NCI-H446 treated with DMSO at 0.1 percent for 48 hours (cell line): ENCODE measurements at places on chromosomes 6 and 20.

DNA sequence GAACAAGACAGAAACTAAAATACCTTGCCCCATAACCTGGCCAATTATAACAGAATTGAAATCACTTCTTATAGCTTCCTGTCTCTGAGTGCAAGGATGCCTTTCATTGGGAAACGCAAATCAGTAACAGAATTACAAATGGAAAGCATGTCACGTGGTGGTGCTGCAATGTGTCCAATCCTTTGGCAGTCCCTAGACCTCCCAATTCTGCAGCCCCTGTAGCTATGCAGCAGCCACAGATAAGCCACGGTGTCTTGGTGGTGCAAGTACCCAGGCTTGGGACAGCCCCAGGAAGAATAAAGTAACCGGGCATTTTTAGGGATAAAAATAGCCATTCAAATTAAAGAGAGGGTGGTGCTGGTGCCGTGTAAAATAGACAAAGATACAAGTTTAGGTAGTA is 134.6 kb upstream of the CCN2 start:
- no peak for DNase-seq

- no peak for DNase-seq
Observed at GRCh38 chr6:82259389-82259788, 11.8 kb upstream of the IBTK start.

DNA sequence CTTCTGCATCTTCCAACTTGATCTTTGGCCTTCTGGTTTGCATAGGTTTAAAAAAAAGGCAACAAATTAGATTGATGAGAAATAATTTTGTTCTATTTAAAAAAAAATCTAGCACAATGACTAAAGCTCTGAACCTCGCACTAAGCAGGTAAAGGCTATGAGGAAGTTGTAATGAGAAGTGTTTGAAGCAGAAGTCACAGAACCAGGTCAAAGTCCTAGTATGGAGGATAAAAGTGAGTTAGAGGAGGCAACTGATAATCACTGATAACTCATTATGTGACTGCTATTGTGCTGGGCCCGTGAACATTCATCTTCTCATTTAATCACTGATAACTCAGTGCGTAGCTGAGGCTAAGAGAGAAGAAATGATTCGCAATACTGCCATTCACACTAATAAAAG is 46.1 kb upstream of the GFRAL start:
- no peak for DNase-seq

DNA sequence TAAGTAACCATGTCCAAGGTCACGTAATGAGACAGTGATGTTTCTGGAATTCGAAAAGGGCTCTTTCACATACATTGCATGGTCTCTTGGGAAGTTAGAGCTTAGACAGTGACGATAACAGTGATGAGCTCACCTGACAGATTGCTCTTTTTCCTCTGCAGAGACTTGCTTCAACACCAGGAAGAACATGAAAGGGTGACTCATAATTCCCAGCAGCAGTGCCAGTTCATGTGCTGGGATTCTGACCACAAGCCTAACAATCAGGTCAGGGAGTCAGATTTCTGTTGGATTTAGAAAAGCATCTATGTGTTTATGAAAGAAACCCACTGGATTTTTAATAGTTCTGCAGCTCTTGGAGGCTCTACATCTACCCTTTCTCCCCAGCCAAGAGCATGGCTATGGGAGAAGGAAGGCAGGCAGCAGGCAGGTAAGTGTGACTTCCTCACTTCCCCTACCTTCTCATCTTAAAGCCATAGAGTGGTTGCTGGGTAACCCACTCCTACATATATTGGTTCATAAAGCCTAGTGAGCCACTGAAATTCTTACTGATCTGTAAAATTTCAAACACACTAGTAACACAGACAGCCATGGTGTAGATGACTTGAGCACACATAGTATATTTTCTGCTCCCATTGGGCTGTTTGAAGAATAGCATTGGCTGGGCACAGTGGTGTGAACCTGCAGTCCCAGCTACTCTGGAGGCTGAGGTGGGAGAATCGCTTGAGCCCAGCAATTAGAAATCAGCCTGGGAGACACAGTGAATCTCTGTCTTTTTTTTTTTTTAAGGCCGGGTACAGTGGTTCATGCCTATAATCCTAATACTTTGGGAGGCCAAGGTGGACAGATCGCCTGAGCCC is 44.4 kb upstream of the LOC128125822 start:
- DNase-seq = no peak

DNA sequence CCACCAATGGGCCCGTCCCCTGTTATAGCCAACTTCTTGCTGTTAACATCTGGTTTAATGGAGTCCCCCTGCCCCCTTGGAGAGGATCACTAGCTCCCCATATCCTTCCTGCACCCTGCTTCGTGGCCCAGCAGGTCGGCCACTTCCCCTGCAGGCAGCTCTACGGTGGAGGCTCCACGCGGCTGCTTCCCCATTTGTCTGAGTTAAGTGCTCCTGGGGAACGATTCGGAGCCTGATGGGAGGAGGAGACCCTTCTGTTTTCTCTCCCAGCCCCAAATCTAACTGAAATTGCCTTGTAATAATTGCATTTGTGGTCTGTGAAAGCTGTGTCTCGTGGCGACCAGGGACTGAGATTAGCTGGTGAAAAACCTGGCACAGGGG is 74.6 kb downstream of the SULF2 start:
- DNase-seq = no peak

GRCh38 chr20:44389871-44390270 is 34.4 kb downstream of the HNF4A start:
- no peak for DNase-seq

DNA sequence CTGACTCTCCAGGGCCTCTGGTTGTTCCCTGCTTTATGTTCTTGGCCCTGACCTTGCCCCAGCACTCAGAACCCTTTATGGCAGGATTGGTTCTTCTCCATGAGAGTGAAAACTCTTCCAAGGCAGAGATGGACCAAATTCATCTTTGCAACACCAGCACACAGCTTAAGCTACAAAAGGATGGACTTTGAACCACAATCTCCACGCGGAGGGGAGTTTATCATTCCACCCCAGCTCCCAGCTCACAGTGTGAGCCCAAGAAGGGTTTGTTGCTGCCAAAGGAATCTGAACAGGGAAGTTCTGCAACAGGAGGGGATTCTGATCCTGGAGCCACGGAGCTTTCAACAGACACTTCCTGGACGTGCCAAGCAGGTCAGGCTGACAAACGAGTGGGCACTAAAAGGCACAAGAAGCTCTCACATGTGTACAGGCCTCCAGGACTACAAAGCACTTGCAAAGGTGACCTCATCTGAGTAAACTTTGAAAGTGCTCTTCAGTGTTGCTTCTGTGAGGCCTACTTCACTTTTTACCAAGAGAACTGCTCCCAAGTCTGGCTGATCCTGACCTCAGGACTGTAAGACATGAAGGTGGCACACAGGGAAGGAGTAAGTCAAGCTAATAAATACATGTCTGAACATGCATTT is 8.9 kb downstream of the FITM2 start:
- no peak for DNase-seq

DNA sequence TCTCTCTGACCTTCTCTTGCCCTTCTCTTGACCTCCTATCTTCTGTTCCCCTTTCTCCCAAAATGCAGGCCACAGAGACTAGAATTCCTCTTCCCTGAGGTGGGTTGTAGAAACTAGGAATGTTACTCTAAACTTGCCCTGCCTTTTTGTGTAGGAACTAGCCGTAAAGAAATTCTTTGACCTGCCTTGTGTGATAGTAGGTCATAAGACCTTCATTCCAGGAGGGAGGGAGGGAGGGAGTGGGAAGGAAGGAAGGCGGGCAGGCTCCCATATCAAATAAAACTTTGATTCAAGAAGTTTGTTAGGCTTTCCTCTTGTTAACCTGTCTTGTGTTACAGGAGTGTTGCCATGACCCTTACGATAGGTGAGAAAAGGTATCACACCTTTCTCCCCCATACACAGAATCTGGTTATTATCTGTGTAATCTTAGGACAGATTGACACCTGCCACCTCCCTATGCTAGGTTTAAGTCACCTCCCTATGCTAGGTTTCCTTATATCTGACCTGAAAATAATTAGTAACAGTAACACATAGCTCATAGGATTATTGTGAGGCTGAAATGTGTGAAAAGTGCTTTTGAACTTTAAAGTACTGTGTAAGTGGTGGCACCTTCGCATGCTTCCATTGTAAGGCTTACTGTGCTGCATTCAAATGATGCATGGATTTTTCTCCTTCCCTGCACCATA is 32.6 kb upstream of the FUCA2 start:
- DNase-seq = no peak

DNA sequence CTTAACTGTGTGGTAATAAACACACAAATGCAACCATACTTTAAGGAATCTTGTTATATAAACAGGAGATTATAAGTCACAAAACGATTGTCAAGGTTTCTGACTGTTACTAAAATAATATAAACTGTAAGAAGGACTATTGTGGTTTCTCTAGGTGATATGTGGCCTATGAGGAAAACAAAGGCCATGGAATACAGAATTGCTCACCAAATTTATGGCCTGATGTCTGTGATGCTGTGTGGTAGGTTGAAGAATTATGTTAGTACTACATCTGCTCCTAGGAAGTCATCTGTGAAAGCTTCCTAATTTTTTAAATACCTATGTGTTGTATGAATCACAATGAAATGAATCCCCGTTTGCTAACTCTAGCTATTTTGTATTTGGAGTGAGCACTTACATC is 875.4 kb upstream of the MAP3K7 start:
- DNase-seq = no peak

DNA sequence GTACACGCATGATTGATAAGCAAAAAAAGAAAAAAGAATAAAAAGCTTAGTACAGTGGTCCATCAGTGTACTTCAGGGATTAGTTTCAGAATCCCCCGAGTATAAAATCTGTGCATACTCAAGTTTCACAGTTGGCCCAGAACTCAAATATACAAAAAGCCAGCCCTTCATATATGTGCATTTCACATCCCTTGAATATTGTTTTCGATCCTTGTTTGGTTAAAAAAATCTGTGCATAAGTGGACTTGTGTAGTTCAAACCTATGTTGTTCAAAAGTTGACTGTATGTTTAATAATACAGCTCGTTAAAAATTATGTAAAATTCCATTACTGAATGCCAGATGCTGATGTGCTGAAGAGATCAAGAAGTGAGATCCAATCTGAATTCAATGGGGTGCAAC is 54.2 kb downstream of the LHFPL5 start:
- no peak for DNase-seq

DNA sequence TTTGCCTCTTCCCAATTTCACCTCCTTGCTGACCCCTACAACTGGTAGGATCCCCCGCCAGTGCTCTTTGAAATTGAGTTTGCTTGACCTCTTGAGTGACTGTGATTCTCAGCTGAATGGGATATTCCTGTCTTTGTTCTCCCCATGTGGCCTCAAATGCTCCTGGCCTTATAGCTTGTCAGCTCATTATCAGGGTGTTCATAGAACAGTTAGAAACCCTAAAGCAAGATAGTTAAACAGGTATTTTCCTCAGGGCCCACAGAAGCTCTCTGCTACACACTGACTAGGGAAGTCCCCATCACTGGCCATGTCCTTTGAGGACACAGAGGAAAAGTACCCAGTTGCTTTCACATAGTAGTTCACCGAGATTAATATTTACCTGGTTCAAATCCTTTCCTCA is 211.5 kb upstream of the DTNBP1 start:
- no peak for DNase-seq

GRCh38 chr6:4352731-4353130 is 217.4 kb upstream of the ECI2 start:
- DNase-seq = no peak

DNA sequence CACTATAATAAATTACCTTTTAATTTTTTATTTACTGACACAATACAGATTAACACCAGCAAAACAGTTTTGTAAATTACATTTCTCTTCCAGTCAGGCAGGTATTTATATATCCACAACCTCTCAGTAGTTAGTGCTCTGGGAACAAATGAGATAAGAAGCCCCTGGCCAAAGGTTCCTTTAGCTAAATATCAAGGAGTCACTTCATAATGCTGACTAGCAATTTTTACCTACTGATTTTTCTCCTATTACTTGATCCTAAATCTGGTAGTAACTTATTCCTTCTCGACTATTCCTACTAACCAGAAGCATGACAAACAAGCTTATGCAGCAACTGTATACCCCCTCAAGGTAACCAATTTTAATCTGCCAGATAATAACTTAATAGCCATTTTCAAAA is 46.3 kb downstream of the SEC63 start:
- DNase-seq = no peak

GRCh38 chr6:62808565-62809293 is 402.5 kb upstream of the FKBP1C start:
- no peak for DNase-seq

DNA sequence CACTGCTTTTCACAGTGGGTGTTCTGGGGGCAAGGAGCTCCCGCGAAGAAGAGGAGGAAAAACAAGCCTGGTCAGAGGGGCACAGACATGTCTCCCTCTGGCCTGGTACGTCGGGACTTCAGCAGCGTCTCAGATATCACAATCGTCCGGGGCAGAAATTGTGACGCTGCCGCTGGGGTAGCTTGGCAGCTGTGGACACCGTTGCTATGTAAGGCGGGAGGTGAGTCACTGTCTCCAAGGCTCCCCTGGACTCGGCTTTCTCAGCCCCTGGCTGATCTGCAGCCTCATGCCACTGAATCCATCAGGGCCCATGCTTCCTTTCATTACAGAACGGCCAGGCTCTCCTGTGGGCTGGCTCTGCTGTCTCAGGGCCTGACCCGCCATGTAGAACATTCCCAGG is 98.7 kb downstream of the SULF2 start:
- no peak for DNase-seq

- DNase-seq = no peak
Observed at GRCh38 chr20:45701104-45701503, 734 bp upstream of the WFDC13 start.

DNA sequence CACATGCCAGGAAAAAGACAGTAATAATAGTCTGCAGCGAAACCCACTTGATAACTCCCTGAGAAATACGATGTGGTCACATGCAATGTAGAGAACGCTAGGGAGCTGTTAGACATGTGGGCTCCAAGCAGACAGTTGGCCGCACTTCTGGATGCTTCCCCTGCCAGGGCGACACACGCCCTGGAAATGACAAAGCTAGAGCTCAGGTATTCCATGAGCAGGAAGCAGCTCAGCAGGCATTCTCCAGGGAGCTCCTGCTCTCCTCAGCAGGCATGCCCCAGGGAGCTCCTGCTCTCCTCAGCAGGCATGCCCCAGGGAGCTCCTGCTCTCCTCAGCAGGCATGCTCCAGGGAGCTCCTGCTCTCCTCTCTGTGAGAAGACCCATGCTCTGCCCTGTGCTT is 52.4 kb upstream of the NXT1 start:
- no peak for DNase-seq

GRCh38 chr20:11329271-11329670 is 588.4 kb upstream of the BTBD3 start:
- no peak for DNase-seq

- no peak for DNase-seq
Observed at GRCh38 chr20:37344506-37345338, 1.2 kb upstream of the SRC start.
